ENCODE measurements at places on chromosomes 7 and 10. TPM values are rescaled to one million over a fixed set of nuclear protein-coding genes. Genes with fewer than 3 reads are reported as not detected.

- DNase-seq, result no peak
Observed at GRCh38 chr10:79140085-79140793, 71.5 kb downstream of the ZMIZ1 start.

GRCh38 chr7:99648843-99649242 lies 31.0 kb downstream of the CYP3A5 start:
- no peak for DNase-seq

DNA sequence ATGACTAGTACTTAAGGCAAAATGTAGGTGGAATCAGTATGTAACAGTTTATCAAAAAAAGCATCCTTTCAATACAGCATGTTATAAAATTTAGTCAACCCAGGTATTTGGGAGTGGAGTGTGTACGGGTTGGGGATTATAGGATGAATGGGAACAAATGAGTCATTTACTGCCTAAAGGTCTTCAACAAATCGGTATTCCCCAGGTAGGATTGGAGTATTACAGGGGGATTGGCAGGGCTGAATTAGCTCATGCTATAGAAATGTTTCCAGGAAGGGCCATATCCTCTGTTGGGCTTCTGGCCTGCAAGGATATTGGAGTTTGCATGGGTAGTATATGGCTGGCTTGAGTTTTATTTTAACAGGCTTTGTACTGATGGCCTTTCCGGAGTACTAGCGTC lies 723.7 kb downstream of the SORCS1 start:
- no peak for DNase-seq

GRCh38 chr7:33539659-33540400 lies 365.5 kb upstream of the BMPER start:
- DNase-seq, result no peak

GLI3 gene
- 46.2 TPM for total RNA-seq

Measured in WTC11 (cell line).